ENCODE measurements at places on chromosomes 6 and 20.

- no peak for DNase-seq
Measured at GRCh38 chr20:17810062-17810631, 110.4 kb downstream of the BANF2 start.

- DNase-seq = no peak
Measured at GRCh38 chr6:108799791-108800190, 48.4 kb upstream of the ARMC2 start.

GRCh38 chr6:10305790-10306415, 109.0 kb downstream of the TFAP2A start:
- no peak for DNase-seq

DNA sequence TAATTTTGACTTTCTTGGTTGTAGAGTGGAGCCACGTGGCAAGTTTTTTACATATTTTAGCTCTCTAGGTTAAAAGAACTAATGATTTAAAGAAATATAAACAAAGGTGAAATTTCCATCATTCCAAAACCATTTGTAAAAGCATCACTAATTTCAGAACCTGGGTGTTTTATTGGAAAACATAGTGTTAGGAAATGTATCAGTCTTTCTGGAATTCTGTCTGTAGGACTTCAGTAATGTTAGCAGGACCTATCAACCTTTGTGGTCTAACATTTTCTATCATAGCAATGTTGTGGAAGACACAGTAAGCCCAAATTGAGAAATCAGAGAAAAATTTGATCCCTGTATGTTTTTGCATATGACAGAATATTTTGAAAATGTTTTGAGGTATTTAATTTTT, 28.3 kb downstream of the L3MBTL3 start:
- DNase-seq = no peak

GRCh38 chr20:62367136-62367632, at the start of gene LAMA5:
Gene LAMA5, minus strand, starts transcription at chr20:62367312. Its CDS starts 67 bp downstream, at chr20:62367245.
- DNase-seq = no peak

DNA sequence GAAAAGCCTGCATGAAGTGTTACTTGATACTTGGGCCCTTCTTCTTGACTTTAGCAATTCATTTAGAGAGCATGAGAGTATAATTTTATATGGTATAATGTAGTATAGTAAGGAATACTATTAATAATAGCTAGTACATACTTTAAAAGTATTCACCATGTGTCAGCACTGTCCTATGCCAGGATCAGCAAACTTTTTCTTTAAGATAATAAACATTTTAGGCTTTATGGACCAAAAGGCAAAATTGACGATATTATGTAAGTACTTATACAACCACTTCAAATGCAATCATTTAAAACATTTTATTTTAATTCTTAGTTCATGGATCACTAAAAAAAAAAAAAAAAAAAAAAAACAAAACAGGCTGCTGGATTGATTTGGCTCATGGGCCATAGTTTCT, 163.9 kb downstream of the IBTK start:
- peak; percentile 35 for DNase-seq

DNA sequence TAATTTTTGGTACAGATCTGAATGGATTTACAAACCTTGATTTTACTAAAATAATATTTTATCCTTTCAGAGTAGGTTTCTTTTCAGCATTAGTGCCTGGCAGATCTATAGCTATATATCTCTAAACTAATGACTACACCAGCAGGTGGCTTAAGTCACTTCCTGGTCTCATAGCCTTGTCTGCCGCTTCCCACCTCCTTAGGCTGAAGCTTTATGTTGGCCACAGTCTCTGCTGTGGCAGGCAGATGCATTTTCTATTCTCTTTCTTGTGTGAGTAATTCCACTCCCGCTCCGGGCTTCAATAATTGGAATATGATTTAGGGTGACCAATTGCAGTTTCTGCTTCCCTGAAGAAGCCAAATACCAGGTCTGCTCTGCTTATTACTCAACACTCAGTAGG, 226.8 kb upstream of the HS3ST5 start:
- DNase-seq = no peak

DNA sequence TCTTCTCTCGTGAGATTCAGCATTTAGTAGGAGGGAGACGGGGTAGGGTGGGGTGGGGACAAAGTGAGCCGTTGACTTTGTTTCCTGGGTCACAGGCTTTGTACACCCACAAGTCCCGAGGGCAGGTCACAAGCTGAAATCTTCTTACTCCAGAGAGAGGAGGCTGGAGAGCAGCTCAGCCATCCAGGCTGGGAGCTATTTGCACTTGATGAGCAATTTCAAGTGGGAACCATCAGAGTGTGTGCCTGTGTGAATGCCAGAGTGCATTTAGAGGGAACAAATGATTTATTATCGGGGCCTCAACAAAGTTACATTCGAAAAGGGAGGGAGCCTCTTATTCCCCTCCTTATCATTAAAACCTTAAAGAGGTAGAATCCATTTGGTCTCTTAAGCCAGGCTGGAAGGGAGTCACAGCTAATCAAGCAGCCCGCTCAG, 155.7 kb upstream of the JARID2 start:
- DNase-seq = no peak

DNA sequence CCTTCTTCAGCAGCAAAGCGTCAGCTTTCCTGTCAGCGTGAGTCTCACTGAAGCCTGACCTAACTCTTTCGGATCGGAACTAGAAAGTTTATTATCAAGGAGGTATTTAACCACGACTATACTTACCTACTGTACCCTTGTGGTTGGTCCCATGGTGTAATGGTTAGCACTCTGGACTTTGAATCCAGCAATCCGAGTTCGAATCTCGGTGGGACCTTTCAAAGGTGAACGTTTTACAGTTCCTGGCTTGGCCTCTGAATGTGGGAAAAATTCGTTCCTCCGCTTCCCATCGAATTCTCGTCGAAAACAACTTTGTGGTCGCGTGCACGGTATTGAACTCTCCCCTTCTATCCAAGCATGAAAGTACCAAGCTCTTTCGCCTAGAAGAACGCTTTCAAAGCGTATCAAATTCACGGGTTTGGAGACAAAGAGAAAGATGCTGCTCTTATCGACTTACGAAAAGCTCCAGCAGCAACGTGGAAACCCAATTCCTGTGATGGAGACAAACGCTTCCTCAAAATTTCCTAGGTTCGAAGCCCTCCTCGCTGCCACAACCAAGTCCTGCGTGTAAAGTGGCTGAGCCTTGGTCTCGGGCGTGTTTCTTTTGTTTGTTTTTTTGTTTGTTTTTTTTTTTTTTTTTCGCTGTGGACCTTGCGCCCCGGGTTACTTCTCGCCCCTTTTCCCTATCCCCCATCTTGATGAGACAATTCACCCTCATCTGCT, 63.7 kb downstream of the GPX5 start:
- peak; percentile 87 for DNase-seq

GRCh38 chr20:23397961-23398360, 23.3 kb downstream of the NAPB start:
- no peak for DNase-seq

Data from fibroblast of the conjunctiva (primary cell).